ENCODE measurements at places on chromosomes 3 and 15.
A peak's percentile ranks its signal among the peaks of the same experiment; 100 is the strongest.

DNA sequence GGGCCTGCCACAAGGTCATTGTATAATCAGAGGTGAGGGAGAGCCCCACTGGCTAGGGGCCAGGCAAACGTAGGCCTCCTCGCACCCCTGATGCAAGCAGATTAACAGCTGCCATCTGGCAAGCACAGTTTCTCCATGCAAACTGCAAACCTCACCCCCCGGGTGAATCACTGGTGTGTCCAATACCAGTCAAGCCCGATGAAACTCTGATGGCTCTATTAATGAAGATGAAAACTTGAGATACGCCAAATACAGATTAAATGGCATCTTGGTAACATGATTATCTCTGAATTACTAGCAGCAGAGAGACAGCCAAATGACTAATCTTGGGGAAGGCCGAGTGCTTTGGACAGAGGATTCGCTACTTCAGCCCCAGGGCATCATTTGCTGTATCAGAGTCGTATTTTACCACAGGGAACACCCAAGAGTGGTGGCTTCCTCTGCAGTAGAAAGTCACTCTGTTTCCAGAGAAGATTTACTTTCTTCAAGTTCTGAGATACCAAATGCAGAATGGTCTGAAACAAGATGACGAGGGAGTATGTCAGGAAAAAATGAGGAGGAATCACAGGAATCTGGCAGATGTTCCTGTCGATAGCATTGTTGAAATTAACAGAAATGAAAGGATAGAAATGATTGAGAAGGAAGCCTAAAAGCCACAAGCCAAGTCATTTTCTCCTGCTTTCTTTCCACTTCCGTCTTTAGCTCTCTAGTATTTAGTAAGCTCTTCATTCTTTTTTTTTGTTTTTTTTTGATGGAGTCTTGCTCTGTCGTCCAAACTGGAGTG is 96.2 kb upstream of the NR2F2 start:
- DNase-seq, result no peak

- peak; percentile 43 for DNase-seq
These were observed 69.1 kb upstream of the CACNA2D3 start for GRCh38 chr3:54053211-54053610.

- DNase-seq, result no peak
These were observed 146.2 kb downstream of the KLF13 start for GRCh38 chr15:31472636-31473384.

DNA sequence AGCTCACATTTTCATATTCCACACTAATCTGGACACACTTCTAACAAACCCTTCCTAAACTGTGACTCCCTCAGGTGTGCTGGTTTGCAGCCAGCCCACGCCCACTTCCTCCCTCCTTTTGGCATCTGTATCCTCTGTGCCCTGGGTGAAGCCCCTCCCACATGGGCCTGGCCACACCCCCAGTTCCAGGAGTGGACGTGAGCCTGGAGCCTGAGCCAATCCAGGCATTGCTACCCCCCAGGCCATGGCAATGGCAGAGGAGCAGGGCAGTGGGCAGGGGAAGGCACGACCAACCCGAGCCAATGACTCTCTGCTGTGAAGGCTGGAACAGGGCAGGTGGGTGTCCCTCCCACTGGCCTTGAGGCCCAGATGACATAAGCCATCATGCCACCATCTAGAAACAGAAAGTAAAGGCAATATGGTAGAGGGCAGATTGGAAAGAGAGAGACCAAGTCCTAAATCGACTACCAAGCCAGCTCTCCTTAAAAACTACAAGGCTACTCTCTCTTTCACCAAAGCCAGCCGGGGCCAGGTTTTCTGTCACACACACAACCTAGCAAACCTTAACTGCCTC is 18.6 kb downstream of the FAM174B start:
- DNase-seq, result peak; percentile 39

DNA sequence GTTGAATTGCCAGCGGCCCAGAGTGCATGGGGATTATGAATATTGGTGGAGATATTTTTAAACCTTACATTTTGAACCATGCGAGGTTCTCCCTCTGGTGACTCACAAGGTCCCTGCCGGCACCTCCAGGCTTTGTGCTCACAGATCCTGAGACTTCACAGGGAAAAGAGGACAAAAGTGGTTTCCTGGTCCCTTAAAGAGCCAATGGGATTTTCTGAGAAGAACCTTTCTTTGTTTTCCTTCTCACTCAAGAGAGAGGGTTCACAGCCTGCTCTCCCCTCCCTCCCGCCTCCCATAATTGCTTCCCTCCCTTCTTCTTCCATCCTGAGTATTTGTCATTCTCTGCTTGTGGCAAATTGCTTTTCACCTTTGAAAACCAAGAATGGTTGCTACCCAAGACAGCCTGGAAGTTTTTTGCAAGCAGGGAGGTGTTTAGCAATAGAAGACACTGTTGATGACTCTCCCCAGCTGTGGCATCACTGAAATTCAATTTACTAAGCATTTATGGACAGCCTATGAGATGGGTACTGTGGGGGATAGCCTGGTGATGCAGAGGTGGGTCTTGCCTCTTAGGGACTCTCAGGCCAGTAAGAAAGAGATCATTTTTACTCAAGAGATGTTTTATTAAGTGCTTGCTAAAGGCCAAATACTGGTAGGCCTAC is 76.6 kb downstream of the CPN2 start:
- peak; percentile 2 for DNase-seq

GRCh38 chr3:194064380-194065332 is 71.3 kb upstream of the HES1 start:
- no peak for DNase-seq

- DNase-seq, result no peak
These were observed 286.6 kb downstream of the WDR72 start for GRCh38 chr15:53472883-53473282.

DNA sequence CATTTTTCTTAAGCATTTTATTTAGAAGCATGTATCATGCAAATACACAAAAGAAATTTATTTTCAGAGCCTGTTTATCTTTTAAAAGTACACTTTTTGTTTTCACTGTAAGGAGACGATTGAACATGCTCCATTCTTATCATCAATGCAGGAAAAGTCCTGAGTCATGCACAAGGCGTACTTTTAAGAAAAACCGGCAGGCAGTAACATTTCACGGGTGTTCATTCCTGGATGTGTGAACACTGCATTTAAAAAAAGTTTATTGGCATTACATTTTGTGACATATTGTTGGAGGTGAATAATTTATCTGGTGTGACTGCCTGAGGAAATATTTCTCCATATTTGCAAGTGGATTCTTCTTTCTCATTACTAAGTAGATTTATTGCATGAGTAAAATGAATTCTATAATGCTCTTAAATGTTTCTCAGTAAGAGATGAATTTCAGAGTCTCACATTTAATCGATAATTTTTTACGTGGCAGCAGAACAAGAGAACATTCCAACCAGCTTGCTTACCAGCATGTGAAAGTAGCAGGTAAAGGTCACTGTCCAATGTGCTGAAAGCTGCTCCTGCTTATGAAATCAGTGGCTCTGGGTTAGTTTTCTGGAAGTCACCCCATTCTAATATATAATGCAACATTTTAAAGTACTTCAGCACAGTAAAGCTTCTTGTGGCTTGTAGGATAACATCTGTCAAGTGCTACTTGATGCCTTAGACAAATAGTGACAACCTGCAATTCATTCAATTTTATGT is 87.0 kb downstream of the SV2B start:
- DNase-seq, result no peak

GRCh38 chr3:120823156-120823555 is 80.6 kb downstream of the GTF2E1 start:
- no peak for DNase-seq

GRCh38 chr3:69787436-69788168 is 48.3 kb downstream of the MITF start:
- DNase-seq, result no peak

DNA sequence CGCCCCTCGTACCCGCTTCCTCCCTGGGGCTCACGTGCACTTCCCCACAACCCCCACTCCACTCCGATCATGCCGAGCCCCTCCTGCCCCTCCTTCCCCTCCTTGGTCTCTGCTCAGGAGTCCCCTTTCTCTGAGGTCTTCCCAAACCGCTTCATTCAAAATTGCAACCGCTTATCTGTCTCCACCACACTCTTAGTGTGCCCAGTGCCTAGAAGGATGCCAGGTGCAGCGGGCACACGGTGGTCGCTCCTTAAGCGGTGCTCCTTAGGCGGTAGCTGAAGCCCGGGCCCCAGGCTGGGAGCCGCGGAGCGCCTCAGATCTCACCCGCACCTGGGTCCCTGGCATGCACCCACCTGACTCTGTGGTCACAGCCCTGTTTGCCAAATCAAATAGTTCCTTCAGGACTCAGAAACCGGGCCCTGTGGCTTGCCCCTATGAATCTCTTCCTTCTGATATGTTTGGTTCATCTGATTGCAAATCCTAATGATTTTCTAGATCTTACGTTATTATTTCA is 524.5 kb downstream of the OCA2 start:
- DNase-seq, result no peak

GRCh38 chr3:114502204-114502603 is 208.4 kb downstream of the TIGIT start:
- DNase-seq, result no peak

DNA sequence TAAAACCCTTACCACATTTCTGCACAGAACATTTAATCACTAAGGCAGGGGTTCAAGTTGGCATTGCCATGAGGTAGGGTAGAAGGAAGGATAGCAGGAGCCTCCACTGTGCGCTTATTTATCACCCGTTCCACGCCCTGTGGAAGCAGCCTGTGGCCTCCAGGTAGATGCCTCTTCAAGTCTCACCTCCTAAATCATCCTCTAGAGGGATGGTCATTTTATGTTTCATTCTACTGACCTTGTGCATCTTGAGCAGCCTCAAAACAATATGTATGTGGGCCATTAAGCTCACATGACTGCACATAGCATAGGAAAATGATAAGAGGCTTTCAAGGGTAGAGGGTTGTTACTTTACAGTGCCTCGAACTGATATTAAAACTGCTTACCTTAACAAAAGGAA is 546.2 kb downstream of the GRM7 start:
- no peak for DNase-seq

DNA sequence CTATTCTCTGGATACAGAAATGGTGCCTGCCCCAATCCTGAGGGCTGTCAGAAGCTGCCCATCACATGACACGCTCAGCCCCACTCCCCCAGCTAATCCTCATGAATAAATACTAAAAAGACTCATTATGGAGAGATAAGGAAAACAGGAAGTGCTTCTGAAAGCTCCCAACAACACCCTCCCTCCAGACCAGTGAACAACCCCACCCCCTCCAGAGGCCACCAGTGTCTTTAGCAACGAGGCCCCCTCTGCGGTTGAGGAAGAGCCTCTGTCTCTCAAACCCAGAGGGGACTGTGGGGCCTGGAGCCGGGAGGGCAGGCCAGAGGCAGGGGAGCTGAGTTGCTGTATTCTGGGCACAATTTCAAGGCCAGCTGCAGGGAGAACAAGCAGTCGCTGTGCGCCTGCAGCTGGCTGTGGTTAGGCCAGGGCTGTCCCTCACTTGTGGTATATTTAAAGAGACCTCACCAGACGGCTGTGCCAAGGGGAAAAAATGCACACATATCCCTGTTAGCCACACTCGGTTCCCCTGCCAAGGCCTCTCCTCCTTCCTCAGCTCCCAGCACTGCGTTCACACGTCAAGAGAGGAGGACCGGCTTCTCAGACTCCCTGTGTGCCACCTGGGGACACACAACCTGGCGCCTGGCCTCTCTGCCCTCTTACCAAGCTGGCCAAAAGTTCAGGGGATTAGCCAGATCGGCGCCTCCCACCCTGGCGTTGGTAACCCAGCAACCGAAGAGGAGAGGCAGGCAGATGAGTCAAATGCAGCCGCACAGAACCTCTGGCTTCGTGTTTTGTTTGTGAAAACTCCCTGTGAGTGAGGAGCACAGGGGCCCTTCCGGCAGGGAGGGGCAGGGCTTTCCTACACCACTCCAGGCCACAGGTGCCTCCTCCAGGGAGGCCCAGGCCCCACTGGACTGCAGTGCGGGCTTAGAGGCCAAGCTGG is 101.2 kb upstream of the ETV5 start:
- DNase-seq, result no peak

DNA sequence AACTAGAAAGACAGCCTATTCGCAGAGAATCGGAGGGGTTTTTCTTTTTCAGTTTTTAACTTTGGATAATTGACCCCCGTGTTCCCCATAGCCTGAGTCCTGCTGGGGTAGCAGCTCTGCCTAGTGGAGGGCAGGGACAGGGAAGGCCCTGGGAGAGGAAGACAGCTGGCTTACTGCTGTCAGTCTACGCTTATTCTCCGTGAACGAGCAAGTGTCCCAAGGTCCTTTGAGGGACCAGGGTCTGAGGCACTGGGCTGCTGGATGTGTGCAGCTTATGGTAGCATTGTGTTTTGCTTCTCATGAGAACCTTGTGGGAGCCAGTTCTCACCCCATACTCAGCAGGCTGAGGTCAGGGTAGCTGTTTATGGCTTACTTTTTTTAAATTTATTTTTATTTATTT is 3.0 kb downstream of the LIMD1 start:
- no peak for DNase-seq

DNA sequence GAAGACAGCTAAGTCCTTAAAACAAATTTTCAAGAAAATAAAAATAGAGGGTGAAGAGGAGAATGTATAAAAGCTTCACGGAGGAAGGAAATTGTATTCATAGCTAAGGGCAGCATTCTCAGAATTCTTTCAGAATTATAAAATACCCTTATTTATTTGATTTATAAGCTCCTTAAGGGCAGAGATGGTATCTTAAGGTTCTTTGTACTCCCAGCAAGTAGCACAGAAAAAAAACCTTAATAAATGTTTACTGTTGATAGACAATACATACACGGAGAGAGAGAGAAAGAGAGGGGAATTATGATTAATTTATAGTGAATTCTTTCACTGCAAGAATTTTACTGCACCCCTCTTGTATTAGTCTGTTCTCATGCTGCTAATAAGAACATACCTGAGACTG is 375.6 kb upstream of the CCDC54 start:
- DNase-seq, result no peak

GRCh38 chr3:125006291-125006731 is 49.5 kb downstream of the HEG1 start:
- no peak for DNase-seq

GRCh38 chr3:42838571-42838970 is 29.3 kb downstream of the ACKR2 start:
- no peak for DNase-seq

GRCh38 chr3:32450992-32451659 is 51.5 kb downstream of the CMTM6 start:
- no peak for DNase-seq

DNA sequence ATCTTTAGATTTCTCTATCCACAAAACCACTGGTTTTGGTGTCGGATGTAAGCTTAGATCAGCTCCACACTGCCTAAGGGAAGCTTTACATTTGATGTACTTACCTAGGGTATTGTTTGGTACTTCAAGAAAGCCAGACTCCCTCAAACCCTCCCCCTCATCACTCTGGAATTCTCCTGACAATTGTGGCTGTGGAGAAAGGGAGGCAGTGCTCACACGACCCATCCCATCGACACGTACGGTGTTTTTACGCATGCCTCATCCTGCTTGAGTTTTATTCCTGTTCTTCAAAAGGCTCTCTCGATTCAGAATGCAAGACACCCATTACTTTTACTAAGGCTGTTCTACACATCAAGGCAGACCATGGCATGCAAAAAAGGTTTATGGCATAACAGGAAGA is 67.3 kb upstream of the ONECUT1 start:
- DNase-seq, result no peak

GRCh38 chr3:190972196-190972595 is 109.7 kb upstream of the GMNC start:
- no peak for DNase-seq

Measured in glutamatergic neuron (in vitro differentiated cells).